Natural killer cell (primary cell): ENCODE measurements at places on chromosomes 7 and 10. TPM values are rescaled to one million over a fixed set of nuclear protein-coding genes. Genes with fewer than 3 reads are reported as not detected.

Gene EFCAB10
- 1.9 TPM for total RNA-seq

Gene MSMB
- total RNA-seq: not detected

Gene MYH16
- not detected for total RNA-seq

Gene EEPD1
- total RNA-seq: 0.45 TPM

Gene CDK14
- 1.2 TPM for total RNA-seq

Gene PRSS37
- total RNA-seq: not detected

Gene CCDC7
- 39.0 TPM for total RNA-seq

Gene CPA5
- not detected for total RNA-seq

- DNase-seq: no peak
Measured at GRCh38 chr7:74297516-74298233, 8.5 kb downstream of the CLIP2 start.

- no peak for DNase-seq
Measured at GRCh38 chr10:95792874-95793285, 36.9 kb downstream of the ENTPD1 start.

GRCh38 chr10:484441-484924 is 205.0 kb downstream of the DIP2C start:
- DNase-seq: peak; percentile 26

DNA sequence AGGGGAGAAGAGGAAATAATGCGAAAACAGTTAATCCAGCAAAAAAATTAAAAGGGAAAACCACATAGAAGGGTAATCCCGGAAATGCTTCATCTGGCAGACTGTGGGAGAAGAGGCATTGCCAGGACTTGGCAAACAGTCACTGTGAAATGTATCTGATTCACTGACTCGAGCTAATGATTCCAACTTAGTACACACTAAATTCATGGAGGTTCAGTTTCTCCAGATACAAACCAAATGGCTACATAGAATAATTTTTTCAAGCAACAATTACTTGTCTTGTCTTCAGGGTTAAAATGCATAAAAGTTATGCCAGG is 36.4 kb downstream of the GDI2 start:
- DNase-seq: no peak

- no peak for DNase-seq
Measured at GRCh38 chr10:61835069-61835945, 66.2 kb upstream of the ARID5B start.

DNA sequence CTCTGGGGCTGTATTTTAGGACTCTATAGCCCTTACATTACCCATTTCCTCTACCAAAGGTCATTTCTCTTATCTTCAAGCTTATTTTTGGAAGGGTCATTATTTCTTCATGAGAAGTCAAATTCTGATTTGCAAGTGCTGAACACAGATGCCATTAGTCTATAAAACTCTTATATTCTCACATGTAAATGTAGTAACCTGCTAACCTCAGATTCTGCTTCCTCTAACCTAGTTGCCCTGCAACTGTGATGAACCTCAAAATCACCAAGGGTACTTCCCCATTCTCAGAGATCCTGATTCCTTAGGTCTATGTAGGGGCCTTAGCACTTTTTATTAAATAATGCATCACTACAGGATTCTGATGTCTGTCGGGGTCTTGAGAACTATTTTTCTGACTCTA is 6.3 kb downstream of the FAS start:
- DNase-seq: peak; percentile 60

DNA sequence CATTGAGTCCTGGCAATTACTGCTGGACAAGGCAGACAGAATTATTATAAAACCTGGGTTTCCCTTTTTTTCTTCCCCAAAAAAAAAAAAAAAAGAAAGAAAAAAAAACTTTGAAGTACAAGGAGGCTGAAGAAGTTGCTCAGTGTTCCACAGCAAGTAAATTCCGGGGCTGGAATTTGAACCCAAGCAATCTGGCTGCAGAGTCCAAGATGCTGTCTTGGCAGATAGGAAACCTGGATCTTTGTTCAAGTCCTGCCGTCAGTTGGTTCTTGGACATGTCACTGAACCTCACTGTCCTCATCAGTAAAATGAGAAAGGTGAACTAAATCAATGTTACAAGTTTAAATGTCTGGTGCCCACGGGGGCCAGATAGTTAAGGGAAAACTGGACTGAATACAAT is 35.3 kb downstream of the ARID5B start:
- no peak for DNase-seq

DNA sequence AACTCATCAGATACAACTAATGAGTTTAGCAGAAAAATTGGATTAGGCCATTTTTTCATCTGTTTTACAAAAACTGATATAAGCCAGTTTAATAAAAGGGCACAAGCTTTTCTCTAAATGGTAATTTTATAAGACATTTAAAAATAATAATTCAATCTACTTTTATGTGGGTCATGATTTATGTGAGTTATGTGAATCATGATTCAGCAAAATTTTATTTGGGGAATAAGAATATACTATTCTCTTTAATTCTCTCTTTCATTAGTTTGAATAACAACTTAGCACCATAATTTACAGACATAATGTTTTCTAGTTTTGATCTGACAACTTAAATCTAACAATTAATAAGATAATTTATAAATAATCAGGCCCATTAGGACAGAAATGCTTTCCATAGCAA is 63.8 kb upstream of the TEX47 start:
- DNase-seq: no peak

GRCh38 chr7:134804351-134804750 is 24.9 kb downstream of the CALD1 start:
- DNase-seq: no peak

DNA sequence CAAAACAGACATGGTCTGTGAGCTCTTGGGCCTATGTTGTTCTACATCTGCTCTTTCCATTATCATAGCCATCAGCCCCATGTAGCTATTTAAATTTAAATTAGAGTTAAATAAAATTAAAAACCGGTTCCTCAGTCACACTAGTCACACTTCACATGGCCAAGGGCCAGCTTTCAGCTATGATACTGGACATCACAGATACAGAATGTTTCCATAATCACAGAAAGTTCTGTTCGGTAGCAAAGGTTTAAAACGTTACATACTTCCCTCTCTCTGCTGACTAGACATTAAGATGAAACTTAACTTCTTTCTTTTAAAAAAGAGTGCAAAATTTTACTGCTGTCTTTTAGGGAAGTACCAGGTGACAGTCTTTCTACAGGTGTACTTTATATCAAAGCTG is 43.0 kb downstream of the SRPK2 start:
- no peak for DNase-seq

DNA sequence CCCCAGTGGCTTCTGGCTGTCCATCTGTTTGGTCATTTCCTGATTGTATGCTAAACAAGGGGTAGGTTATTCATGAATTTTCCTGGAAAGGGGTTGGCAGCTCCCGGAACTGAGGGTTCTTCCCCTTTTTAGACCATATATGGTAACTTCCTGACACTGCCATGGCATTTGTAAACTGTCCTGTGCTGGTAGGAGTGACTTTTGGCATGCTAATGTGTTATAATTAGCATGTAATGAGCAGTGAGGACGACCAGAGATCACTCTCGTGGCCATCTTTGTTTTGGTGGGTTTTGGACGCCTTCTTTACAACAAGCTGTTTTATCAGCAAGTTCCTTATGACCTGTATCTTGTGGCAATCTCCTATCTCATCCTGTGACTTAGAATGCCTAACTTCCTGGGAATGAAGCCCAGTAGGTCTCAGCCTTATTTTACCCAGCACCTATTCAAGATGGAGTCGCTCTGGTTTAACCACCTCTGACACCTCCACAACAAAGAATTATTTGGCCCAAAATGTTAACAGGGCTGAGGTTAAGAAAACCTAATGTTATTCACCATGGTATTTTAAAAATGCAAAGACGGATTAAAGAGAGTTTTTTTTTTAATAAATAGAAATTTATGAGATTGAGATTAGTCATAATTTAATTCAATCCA is 2.4 kb upstream of the PTN start:
- no peak for DNase-seq

DNA sequence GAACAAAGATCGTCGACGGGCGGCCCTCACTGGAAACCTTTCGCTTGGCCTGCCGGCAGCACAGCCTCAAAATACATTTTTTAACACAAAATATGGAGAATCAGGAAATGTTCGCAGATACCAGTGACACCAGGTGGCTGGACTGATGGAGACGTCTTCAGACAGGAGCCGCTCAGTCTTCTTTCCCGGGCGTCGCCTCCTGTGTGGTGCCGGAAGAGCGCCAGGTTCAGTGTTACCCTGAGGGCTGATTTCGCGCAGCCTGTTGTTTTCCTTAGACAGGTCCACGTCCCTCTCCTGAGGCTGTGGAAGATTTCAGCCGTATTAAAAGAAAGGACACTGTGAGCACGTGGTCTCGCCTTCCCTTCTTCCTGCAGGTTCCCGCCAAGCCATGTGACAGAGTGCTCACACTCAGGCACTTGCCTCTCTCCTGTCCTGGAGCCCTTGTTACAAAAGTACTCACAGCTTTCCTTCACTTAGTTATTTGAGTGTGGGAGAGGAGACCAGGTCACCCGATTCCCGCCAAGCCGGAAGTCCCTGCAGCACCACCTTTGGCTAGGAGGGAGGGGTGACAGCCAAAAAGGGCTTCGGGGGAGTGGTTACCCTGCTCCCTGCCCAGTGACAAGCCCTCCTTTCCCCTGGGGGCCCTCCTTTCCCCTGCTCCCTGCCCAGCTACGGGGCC is 21.7 kb upstream of the PWWP2B start:
- DNase-seq: no peak

- DNase-seq: no peak
Measured at GRCh38 chr10:17220652-17221100, 7.4 kb upstream of the VIM start.

DNA sequence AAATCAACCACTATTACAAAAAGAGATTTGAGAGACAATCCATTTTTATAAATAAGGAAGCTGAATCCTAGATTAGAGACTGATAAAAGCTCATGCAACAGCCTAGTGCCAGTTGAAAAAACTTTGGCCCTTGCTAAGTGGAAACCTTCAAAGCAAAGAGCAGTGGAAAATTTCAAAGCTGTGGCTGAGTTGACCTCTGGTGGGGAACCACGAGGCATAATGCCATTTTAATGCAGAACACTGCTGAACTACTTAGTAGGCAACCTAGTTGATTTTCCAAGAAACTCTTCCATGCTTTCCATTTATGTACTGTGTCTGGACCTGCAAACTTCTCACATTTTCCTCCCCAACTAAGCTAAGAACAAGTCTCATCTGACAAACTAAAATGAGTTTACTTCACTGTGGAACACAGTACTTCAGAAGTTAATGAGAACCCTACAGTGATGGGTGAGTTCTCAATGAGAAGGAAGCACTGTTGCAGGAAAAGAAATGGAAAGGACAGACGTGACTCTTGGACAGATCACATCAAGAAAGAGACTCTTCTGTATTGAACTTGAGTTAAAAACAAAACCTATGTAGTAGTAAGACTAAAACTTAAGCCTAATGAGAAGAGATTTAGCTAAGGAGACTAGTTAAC is 19.5 kb downstream of the FZD9 start:
- no peak for DNase-seq
